Epithelial cell of prostate (primary cell): ENCODE measurements at places on chromosomes 11 and 22.
A peak's percentile ranks its signal among the peaks of the same experiment; 100 is the strongest.

GRCh38 chr22:11627436-11627797 is 3900.6 kb upstream of the OR11H1 start:
- no peak for DNase-seq

- DNase-seq: no peak
These were observed 101.1 kb downstream of the GRIK4 start for GRCh38 chr11:120612513-120613263.

DNA sequence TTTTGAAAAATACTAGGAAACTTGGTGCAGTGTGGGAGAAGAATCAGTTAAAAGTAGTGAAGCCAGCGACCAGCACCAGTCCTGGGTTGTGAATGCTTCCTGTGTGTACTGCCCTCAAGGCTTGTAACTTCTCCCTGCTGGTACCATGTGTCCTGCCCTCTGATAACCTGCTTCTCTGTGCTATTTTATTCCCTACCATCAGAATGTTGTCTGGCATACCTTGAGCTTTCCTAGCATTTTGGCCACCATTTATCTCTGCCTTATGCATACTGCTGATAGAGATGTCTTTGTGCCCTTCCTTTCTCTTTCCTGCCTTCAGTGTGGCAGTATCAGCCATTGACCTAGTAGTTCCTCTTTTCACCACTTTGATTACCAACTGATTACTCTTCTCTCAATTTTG is 2.0 kb downstream of the GTF2H1 start:
- no peak for DNase-seq

- DNase-seq: no peak
These were observed 5.7 kb downstream of the APOBEC3D start for GRCh38 chr22:39026509-39027150.

GRCh38 chr11:64090806-64091516 is 55.2 kb downstream of the FLRT1 start:
- no peak for DNase-seq

DNA sequence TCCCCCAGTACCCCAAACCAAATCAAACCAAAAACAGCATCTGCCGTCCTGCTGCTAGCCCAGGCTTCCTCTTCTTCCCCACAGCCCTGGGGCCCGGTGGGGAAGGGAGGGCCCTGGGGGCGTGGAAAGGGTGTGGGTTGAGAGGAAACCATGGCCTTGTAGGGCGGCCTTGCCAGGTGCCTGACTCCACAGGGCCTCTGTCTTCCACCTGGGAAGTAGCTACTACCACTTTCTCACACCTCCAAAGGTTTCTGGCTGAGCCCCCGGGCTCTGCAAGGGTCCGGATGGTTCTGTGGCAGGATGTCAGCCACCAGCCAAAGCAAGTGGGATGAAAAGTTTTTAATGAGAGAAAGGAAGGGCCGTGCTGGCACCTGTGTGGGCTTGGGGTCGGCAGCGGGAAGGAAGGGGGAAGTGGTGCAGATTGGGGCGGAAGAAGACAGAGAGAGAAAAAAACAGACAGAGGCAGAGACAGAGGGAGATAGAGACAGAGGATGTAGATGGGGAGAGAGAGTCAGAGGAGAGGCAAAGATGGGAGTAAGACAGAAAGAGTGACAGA is 10.5 kb downstream of the TPST2 start:
- no peak for DNase-seq

- no peak for DNase-seq
These were observed 341.6 kb upstream of the PITPNB start for GRCh38 chr22:28260619-28261018.

DNA sequence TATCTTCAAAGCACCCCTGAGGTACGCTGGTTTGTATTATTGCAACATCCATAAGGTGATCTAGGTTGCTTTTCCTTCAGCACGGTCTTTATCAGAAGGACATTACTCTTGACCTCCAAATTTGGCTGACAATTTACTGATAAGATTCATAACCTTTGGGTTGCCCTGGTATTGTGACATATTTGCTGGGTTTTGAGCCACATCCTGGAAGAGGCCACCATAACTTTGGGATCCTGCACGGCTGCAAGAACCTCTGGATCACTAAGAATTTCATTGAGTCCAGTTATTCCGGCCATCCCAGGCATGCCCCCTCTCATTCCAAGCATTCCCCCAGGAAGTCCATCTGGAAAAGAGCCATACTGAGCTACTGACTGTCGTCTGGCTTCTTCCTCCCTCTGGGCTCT is 6.5 kb upstream of the PLET1 start:
- no peak for DNase-seq

DNA sequence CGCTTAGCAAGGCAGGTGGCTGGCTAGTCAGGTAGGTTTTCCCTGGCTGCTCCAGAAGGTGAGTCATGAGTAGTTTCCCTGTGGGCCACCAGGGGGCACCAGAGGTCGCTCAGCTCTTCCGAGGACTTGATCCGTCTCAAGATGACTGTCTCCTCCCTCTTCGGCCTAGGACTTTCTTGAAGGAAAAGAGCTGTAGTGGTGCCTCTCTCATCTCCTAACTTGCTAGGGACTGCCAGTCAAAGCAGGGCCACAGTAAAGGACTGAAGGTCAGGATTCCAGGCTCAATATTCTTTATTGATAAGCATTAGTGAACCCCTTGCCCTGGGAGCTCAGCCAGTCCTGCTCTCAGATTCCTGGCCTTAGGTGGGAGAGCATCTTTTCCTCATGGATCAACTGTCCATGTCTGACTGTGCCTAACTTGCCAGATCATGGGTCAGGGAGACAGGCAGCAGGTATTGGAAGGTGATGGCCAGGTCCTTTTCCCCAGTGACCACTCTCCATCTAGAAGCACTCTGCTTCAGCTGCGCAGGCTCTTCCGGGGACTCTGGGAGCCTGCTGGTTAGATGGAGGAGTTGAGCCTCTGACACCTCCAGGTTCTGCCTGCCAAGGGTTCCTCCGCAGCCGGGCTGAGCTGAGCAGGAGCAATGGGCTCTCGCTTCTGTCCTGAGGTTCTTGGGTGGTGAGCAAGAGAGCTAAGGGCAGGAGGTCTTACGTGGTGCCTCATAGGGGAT is 1.9 kb downstream of the POLD4 start:
- no peak for DNase-seq

DNA sequence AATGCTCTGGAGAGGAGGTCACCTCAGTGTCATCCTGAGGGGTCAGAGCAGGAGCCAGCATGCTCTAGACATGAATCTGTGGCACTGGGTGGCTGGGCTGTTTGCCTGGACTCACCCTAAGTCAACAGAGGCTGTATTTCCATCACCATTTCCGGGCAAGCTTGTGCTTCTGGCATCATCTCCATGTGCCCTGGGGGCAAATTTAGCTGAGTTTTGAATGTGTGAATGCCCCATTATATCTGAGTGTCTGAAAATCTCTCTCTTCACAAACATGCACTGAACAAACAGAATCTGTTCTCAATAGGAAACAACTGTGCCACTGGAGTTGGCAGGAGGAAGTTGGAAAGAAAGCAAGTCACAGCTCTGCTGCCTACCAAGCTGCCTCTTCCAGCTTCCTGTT is 356.2 kb downstream of the GRM5 start:
- peak; percentile 52 for DNase-seq

DNA sequence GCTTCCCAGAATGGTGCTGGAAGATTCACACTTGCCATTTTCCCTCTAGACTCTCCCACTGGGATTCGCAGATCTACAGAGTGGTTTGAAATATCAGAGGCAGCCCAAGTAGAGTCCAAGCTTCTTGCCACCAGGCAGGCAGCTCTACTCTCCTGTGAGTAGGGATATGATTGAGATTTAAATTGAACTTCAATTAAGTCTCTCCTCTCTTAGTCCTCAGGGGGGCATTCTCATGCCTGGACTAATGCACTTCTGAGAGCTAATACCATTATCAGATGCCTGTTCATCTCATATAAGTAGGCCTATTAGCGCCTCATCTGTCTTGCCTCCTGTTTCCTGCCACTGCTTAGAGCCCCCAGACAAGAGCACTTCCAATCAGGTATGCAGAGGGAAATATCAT is 25.5 kb upstream of the AMPD3 start:
- DNase-seq: no peak

DNA sequence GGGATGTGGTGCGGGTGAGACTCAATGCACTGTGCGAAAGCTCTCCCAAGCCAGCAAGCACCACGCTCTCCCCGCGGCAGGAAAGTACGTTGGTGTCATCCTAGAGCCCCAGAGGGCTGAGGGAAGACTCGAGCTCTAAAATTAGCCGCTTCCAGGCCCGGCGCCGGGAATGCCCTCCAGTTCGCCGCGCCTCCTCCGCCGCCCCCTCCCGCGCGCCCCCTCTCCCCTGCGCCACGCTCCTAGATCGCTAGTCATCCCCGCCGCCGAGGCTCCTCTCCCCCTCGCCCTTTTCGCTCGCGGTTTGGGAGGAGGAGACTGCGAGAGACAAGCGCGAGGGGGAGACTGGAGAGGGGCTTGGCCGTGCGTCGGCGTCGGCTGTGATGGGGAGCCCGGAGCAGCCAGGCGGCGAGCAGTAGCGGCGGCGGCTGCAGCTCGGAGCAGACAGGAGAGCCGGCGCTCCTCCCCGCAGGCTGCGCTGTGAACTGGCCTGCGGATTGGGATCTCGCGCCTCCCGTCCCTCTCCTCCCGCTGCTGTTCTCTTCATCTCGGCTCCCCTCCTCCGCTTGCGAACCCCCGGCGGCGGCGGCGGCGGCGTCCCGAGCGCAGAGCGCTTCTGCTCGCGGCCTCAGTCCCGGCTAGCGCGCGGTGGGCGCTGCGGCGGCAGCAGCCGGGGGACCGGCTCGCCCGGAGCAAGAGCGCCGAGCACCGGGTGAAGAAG is at the start of gene FAT3:
Gene FAT3, plus strand, starts transcription at position 412 of the 718 bp plus-strand sequence. CDS start 127,295 bp downstream, outside the sequence.
- no peak for DNase-seq

DNA sequence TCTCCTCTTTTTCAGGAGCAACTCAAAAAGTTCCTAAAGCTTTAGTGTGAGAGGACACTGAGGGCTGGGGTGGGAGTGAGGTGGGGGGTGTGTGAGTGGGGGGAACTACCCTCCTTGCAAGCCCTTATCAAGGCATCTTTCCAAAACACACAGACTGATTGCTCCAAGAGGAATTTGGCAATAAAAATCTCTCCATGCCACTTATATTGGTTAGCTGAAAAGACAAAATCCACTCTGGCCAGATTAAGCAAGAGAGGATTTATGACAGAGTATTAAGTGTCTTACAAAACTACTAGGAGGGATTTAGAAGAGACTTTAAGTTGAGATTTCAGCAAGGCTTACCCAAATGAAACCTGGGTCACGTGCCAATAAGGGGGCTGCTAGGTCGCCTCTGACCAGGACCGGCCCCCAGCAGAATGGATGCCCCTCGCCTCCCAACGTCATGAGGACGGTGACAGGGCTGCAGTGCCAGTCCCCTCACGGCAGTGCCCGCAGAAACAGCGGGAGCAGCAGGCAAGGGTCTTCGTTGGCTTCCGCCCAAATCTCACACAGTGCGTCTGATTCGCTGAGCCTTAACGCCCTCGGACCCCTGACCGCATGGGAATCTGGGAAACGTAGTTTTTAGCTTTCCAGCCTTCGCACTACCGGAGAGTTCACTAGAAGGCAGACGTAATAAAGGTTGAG is 22.1 kb upstream of the CTR9 start:
- no peak for DNase-seq

- no peak for DNase-seq
These were observed 712 bp upstream of the SLC2A11 start for GRCh38 chr22:23856721-23857605.

DNA sequence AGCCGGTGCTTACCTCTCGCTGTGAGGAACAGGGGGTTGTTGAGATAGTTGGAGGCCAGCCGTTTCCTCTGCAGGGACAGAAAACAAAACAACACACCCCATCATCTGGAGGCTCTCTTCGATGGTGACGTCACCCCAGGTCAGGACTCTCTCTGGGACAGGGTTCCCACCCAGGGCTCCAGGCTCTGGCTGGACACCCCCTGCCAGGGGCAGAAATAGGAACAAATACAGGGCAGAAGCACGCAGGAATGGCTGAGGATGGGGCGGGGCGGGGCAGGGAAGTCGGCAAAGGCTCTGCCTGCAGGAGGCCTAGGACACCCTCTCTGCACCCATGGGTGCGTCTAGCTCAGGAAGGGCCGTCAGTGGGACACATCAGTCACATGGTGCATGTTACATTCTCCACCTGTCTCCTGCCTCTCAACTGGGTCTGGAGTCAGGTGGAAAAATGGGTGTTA is 118.5 kb downstream of the PHF21B start:
- DNase-seq: no peak

- DNase-seq: no peak
These were observed 35.4 kb downstream of the C22orf42 start for GRCh38 chr22:32123657-32124056.

- no peak for DNase-seq
These were observed 17.8 kb downstream of the TSPAN4 start for GRCh38 chr11:860234-861104.

- no peak for DNase-seq
These were observed 13.0 kb downstream of the RTN4RL2 start for GRCh38 chr11:57473285-57473841.

DNA sequence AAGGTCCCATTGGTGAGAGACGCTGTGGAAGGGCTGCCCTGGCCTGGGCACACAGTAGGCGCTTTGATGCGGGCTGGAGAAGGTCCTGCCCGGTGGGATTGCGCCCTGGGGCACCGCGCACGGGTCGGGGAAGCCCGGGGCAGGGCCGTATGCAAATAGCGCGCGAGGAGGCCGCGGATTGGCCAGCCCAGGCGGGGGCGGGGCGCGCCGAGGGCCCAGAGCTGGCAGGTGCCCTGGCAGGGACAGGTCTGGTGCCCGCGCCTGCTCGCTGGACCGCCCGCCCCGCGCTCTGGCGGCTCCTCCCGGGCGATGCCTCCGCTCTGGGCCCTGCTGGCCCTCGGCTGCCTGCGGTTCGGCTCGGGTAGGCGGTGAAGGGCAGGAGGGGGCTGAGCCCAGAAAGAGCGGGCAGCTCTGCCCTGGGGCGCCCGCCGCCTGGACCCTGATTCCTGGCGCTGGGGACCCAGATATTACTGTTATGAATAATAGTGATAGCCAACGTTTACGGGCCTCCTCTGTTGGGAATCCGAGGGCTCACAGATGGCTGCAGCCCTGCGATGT is at the start of gene UPK3A:
Gene UPK3A, plus strand, starts transcription at position 245 of the 558 bp plus-strand sequence. Its CDS starts 65 bp downstream, at position 310.
- DNase-seq: no peak

DNA sequence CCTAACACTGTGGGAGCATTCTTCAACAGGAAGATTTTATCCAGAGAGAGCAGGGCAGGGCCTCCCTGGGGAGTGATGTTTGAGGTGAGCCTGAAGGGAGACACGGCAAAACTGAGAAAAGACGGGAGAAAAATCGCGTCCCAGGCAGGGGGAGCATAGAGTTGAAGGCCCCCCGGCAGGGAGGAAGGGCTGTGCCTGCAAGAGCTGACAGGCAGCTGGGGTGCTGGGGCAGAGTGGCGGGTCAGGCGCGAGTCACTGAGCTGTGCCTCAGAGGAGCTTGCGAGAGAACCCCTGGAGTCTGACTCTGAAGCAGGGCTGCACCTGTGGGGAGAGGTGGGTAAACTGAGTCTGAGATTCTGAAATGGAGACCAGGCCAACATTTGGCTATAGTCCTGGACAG is 14.8 kb downstream of the PKNOX2 start:
- no peak for DNase-seq

DNA sequence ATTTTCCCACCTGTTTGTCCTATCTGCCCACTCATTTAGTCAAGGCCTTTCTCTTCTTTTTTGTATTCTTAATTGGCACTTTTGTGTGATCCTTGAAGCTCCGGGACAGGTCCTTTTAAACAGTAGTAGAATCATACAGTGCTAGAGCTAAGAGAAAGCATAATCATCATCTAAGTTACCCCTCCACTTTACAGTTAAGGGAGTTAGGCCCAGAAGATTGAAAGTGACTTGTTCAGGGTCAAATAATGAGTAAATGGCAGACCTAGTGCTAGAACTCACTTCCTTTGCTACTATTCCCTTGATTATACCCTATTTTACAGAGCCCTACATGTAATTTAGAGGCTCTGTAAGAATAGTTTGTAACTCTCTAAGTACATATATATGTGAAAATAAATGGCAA is 2.5 kb downstream of the USP47 start:
- DNase-seq: no peak

- DNase-seq: no peak
These were observed 14.5 kb downstream of the PCSK7 start for GRCh38 chr11:117217141-117218084.
